ENCODE measurements at places on chromosomes 7 and 10.
A peak's percentile ranks its signal among the peaks of the same experiment; 100 is the strongest.

- DNase-seq, result no peak
These were observed 357.6 kb upstream of the PCDH15 start for GRCh38 chr10:55158633-55159032.

- DNase-seq, result no peak
These were observed 1.3 kb upstream of the ACHE start for GRCh38 chr7:100896732-100897608.

DNA sequence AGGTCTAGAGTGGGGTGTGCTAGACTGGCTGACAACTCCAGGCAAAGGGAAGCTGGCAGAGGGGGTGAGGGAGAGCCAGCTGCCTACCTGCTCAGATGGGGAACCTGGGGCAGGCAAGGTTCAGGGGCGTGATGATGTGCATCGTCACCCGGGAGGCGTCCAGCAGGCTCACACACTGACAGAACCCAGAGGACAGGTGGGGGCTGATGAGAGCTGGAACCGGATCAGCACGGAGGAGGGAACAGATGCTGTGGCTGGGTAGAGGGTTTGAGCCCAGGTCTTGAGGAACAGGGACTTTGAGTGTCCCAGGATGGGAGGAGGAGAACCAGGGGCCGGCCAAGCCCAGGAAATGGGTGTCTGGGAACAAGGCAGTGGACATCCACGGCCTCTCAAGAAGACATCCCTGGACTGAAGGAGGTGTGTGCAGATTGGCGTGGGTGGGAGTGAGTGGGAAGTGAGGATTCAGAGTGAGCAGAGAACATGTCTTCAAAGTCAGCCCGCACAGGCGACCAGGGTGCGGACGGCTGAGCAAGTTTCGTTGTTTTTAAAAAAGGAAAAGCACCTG, 3.9 kb downstream of the RASGEF1A start:
- no peak for DNase-seq

- no peak for DNase-seq
These were observed 513.9 kb downstream of the ADRA2A start for GRCh38 chr10:111590703-111591102.

GRCh38 chr10:15735763-15736162, 16.0 kb upstream of the ITGA8 start:
- DNase-seq, result no peak

- no peak for DNase-seq
These were observed at the start of gene IGFBP1 for GRCh38 chr7:45888185-45888992. Gene IGFBP1, plus strand, starts transcription at chr7:45888488. Its CDS starts 165 bp downstream, at chr7:45888653.

DNA sequence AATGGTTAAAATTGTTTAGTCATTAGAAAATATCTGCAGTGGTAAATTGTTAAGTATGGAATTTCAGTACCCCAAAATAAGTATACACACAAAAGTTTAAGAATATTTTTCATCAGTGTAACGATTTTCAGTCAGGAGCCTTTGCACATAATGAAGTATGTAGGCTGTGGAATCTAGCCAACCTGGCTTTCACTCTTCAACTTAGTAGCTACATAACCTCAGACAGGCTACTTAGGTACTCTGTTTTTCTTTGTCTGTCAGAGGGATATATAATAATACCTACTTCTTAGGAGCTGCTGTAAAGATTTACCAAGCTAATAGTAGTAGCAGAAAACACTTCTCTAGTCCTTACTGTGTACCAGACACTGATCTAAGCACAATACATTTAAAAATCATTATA, 137.5 kb downstream of the ZEB1 start:
- no peak for DNase-seq

GRCh38 chr10:15719049-15719898, 448 bp downstream of the ITGA8 start:
- DNase-seq, result no peak

- no peak for DNase-seq
These were observed 20.6 kb upstream of the OR2AE1 start for GRCh38 chr7:99897322-99898022.

- DNase-seq, result peak; percentile 75
These were observed 1.3 kb upstream of the ARID5B start for GRCh38 chr10:61899997-61900828.

DNA sequence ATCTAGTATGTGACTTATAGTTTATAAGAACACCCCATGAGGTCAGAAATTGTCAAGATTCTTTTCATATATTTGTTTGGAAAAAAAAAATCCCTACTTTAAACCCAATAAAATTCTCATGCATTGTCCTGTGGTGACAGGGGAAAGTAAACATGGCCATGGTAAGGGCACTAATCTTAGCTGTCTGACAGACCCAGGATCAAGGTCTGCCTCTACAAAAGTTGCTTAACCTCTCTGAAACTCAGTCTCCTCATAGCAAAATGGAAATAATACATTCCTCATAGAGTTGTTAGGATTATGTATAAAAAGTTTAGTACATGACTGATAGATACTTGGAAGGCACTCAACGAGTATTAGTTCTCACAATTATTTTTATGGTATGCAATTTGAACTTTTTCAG, 22.3 kb upstream of the AKAP9 start:
- DNase-seq, result no peak

DNA sequence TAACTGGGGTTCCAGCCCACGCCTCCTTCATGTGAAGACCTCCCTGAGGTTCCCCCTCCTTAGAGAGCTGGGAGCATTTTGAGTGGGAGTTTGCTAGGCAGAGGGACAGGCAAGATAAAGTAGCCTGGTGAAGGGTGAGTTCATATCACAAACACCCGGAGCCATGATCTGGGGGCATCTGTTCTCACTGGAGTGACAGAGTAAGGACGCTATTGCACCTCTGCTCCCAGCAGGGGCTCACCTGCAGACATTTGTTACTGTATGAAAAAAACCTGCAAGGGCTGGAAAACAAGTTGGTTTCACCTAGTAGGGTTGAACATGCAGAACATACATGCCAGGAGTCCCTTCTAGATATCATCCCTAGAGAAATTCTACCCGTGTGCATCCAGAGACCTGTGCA, 88.4 kb downstream of the CARD11 start:
- DNase-seq, result no peak

- DNase-seq, result no peak
These were observed 194.6 kb upstream of the TMEM72 start for GRCh38 chr10:44716470-44717015.

DNA sequence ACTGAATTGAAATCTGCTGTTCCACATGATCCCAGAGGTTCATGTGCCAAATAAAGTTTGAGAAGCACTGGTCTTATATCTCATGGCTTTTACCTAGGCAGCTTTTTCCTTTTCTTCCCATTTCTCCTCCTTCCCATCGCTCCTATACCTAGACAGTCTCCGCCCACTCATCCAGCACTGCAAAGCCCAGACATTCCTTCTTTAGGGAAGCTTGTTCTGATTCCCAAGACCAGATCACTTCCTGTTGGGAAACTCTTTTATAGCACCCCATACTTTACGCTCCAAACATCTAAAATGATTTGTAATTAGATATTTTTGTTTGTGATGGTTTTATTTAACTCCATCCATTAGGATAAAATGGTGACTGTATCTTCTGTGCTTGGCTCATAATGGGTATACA, 75.9 kb downstream of the BMPER start:
- DNase-seq, result no peak

DNA sequence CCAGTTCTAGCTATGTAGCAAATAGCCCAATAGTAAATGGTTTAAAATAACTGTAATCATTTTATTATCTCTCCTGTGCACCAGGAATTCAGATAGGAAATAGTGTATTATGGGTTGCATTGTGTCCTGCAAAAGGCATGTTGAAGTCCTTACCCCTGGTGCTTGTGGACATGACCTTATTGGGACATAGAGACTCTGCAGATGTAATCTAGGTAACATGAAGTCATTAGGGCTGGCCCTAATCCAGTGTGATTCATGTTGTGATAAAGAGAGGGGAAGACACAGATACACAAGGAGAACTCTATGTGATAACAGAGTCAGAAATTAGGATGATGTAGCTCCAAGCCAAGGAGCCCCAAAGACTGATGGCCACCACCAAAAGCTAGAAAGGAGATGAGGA, 462.8 kb downstream of the GALNT17 start:
- no peak for DNase-seq

GRCh38 chr10:87734987-87735827, 75.5 kb downstream of the PAPSS2 start:
- DNase-seq, result peak; percentile 61

GRCh38 chr7:140517546-140518369, 38.5 kb upstream of the MKRN1 start:
- DNase-seq, result peak; percentile 94

DNA sequence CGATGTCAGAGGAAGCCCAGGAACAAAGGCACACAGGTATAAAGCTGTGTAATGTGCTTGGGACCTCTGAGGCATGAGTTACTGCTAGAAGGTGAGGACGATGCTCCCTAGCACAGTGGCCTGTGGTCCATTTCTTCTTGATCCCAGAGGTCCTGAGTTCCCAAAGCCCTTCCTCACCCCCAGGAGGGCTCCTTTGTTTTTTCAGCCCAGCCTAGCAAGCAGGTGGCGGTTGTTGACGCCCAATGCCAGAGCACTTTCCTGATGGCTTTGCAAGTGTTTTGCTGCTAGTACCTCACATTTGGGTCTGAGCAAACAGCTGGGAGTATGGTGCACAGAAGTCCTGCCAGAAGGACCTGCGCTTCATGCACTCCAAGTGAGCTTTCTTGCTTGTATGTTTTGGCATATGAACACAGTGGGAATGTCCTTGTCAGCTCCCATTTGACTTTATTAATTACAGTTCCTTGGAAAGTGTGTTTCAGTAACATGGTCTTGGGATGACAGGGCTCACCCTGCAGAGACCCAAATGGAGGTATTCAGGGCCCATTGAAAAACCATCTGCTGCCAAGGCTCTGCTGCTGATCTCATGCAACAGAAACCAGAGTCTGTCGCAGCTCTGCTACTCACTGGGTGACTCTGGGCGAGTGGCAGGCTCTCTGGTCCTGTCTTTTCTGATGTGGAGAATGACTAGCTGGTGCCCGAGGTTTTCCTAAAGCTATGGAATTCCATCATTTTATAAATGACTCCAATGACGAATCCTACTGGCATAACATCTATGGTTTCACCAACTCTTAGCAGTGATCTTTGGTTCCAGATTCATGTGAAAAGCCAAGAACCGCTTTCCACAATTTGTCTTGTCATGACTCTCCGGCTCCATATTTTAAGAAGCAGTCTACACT, 134.9 kb downstream of the ARID5B start:
- no peak for DNase-seq
